DMS79 treated with DMSO at 0.1 percent for 48 hours (cell line): ENCODE measurements at places on chromosomes 16 and 17.

DNA sequence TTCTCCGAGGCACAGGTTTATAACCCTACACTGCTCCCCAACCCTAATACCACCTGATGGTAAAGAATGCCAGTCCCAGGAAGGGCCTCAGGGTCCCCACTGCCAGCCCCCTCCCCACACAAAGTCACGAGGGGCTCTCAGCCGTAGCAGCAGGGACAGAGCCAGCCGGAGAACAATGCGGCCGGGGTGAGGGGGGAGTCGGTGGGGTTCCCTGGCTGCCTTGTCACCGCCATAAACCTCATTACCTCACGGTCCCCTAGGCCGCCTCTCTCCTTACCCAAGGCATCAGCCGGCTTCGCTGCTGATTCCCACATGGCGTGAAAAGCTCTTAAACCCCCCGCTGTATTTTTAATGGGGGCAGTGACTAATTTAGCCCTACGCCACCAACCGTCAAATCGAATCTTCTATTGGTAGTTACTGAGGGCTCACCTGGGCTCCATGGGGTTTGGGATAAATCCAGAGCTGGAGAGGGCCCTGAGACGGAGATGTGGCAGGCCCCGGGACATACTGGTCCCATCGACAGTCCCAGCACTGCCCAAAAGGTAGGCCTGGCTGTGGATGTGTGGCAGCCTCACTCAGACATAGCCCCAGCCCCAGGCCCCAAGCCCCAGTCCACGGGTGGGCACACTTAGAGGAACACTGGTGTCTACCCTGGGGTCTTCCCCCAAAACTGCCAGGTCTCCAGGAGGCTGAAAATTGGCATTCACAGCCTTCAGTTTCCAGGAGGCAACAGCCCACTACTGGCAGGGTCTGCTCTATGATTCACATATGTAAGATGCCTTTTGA is 115.3 kb downstream of the C16orf78 start:
- DNase-seq, result no peak

DNA sequence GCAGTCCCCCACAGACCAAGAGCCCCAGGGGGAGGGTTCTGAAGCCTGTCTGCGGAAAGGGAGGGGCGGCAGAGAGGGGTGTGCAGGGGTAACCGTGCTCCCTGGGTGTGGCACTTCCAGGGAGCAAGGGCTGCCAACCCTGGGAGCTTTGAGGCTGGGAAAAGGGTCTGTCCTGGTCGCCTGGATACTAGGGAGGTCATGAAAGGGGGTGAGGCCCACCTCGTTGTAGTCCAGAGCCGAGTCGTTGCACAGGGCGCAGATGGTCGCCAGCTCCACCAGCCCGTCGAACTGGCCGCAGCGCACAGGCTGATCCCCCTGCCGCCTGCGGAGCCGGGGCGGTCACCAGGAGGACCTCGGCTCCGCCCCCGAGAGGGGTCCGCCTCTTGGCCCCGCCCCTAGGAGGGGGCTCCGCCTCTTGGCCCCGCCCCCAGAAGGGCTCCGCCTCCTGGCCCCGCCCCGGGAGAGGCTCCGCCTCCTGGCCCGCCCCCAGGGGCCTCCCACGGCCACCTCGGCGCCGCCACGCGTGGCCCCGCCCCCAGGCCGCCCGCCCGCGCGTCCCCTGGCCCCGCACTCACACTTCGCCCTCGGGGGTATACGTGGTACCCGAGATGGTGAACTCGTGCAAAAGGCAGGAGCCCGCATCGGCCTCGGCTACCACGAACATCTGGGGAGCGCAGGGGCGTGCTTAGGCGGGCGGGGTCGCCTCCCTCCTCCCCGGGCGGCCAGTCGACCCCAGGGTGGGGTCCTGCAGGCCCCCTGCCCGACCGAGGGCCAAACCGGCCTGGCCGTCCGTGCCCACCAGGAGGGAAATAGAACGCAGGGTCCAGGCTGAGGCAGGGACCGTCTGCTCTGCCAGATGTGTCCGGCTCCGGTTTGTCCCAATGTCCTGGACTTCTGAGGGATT is 19.5 kb downstream of the ATP2A3 start:
- no peak for DNase-seq

GRCh38 chr17:8375738-8376259 is 705 bp downstream of the KRABD2 start:
- peak; percentile 13 for DNase-seq

- DNase-seq, result no peak
Measured at GRCh38 chr16:77599793-77600415, 122.4 kb upstream of the NUDT7 start.

GRCh38 chr17:81578561-81579225 is 26.5 kb upstream of the FAAP100 start:
- no peak for DNase-seq

GRCh38 chr17:55005520-55005919 is 37.0 kb downstream of the STXBP4 start:
- no peak for DNase-seq

DNA sequence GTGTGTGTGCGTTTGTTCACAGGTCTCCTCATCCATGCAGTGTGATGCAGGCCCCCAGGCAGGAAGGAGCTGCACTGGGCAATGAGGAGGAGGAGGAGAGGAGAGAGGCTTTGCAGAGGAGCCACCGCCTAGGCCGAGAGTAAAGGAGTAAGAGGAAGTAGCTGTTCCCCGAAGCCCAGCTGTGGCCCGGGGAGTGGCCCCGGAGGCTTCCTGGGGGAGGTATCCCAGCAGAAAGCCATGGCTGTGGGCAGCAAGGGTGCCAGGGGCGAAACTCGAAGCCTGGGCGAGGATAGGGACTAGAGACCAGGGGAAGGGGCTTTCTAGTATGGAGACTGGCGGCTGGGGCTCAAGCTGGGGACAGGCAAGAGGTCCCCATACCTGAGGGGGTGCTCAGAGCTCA is 12.2 kb downstream of the C16orf95 start:
- no peak for DNase-seq

DNA sequence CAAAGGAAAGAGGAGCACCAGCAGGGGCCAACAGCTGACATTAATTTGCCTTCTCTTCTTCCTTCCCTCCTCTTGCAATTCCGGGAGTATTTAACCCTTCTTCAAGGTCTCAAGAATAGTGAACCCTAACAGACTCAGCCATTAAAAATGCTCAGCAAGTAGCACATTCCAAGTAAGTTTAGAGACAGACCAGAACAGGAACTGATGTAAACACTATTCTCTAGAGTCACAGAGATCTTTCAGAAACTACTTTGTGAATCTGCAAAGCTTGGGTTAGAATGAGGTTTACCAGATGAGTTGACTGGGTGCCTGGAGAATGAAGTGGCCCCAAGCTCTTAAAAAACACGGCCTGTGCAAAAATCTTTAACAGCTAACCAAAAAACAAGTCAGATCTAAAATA is 50.9 kb downstream of the TEX2 start:
- DNase-seq, result no peak

DNA sequence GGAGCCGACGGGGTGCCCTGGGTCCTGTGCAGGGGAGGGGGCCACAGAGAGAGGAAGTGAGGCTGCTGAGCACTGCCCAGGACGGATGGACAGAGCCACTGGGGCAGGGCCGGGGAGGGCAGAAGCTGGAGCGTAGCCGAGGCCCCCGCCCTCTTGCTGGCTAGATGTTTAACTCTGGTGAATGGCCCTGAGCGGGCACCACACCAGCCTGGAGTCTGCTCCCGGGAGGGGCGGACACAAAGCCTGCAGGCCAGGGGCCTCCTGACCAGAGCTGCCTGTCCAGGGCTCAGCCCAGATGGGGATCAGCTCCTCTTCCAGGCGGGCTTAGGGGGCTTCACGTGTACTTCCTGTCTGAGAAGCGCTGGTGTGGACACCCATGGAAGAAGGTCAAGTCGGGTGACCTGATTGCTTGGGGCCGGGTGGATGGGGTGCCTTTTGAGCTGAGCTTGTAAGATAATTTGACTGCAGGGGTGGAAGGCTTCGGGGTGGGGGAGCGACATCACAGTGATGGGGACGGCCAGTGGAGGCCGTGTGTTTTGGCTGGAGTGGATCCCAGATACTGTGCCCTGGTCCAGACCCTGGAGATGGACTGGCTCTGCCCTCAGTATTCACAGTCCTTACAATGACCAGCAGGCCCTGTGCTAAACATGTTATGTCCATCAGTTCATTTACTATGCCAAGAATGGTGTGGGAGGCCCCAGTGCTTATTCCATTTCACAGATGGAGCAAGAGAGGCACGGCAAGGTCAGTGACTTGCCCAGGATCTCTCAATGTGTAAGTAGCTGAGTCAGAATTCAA is 33.7 kb upstream of the CIBAR2 start:
- no peak for DNase-seq

- DNase-seq, result no peak
Measured at GRCh38 chr16:67207249-67208091, 8.5 kb downstream of the ELMO3 start.

GRCh38 chr17:14621826-14622614 is 321.1 kb downstream of the HS3ST3B1 start:
- DNase-seq, result no peak

DNA sequence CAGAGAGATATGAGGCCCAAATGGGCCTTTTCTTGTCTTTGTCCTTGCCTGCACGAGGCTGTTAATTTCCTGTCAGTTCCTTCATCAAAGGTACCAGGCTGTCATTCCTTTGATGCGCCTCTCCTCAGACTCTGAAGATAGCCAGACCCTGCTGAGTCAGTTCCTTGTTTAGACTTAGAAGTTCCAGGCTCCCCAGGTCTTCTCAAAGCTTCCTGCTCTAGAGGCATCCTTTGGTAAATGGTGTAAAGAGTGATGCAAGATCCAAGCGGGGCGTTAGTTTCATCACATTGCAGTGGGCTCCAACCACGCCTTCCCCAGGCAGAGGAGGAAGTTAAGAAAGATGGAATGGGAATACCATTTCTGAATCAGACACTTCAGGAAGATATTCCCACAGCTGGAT is 4.0 kb upstream of the CDH11 start:
- no peak for DNase-seq

DNA sequence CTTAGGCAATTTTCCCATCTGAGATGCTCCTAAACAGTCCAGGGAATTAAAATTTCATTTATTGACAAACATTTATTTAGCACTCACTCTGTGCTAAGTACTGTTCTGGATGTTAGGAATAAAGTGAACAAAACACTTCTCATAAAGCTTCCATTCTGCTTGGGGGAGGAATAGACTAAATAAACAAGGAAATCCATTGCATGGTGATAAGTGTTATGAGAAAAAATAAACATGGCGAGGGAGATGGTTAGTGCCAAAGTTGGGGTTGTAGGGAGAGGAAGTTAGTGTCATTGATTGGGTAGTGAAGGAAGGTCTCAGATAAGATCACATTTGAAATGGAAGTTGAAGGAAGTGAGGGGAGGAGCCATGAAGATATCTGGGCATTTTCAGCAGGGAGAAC is 72.2 kb upstream of the CES5A start:
- DNase-seq, result no peak

DNA sequence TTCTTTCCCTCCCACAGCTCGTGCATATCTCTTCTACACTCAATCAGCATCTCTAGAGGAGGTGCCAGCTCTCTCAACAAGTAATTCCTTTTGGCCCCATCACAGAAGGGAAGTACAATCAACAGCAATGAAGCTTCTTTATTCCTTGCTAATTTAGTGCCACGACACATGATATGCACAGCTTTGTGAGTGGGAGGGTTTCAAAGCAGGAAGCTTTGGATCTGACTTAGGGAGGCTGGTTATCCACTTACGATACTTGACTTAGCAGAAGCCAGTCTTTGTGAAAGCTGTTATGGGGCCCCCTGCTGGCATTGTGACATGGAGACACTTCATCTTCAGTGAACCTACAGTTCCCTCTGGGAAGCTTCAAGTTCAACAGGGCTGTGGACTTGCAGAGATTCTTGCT is 81.0 kb downstream of the TMEM100 start:
- no peak for DNase-seq

DNA sequence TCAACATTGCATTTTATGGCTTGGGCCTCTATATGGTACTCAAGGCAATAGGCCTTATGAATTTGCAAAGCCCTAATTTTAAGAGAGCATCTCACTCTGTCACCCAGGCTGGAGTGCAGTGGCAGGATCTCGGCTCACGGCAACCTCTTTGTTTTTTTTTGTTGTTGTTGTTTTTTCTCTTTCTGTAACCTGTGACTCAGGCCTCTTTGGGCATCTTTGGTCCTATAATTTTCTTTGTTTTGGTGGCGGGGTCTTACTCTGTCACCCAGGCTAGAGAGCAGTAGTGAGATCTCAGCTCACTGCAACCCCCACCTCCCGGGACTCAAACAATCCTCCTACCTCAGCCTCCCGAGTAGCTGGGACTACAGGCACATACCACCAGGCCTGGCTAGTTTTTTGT is 21.8 kb upstream of the HERPUD1 start:
- no peak for DNase-seq

DNA sequence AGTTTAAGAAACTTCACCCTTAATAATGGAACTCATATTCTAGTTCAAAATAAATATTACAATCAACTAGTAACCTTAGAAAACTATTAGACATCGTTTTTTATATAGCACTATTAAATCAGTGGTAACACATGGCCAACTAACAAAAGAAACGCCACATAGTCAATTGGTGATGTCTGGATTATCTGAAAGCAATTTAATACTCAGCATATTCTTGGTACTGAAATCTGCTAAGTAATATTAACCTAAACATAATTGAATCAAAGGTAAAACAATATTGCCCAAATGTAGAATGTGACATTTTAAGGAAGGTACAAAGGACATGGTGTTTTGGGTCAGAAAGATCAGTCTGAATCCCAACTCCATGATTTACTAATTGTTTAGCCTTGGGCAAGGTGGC is 11.1 kb upstream of the RSL1D1 start:
- DNase-seq, result no peak

- DNase-seq, result no peak
Measured at GRCh38 chr17:63519116-63519881, 3.9 kb upstream of the KCNH6 start.

GRCh38 chr17:42787266-42787665 is 6.9 kb downstream of the WNK4 start:
- no peak for DNase-seq

GRCh38 chr17:49659661-49660382 is 18.1 kb downstream of the SPOP start:
- DNase-seq, result no peak

DNA sequence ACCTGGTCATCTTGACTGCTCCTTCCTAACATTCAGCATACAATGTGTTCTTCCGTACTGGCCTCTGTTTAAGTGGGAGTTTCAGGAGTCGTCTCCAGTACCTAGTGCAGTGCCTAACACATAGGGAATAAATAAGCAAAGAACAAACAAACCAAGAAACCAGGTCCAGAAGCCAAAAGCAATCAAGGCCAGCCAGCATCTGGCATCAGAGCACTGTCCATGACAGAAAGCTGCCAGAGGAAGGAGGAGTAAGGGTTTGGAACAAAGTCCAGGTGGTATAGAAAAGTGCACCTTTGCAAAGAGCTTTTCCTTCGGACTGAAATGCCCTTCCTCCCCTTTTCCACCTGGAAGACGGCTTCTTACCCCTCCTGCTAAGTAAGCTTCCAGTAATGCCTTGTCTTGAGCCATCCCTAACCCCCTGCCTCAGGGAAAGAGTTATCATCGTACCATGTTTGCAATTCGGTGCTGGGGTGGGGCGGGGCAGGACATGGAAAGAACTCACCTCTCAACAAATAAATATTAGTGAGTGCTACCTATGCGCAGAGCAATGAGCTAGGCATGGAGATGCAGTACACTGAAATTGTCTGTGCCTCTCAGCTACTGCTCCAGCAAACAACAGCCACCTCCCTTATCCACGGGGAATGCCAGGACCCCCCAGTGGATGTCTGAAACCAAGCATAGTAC is 47.6 kb downstream of the C17orf67 start:
- no peak for DNase-seq
